ENCODE measurements at places on chromosomes 2 and 18. TPM values are rescaled to one million over a fixed set of nuclear protein-coding genes. Genes with fewer than 3 reads are reported as not detected.

- peaks cover 9% of the 10 kb centered on the region for H3K4me1 ChIP-seq
- no peaks in the 10 kb centered on the region for H3K36me3 ChIP-seq
- no peak overlapping the region for H3K4me3 ChIP-seq
- no peak for DNase-seq
These were observed 134.1 kb upstream of the CXCR4 start for GRCh38 chr2:136251885-136252585.

Gene TMEM200C
- total RNA-seq: not detected

Gene SERPINB2
- total RNA-seq: not detected

GRCh38 chr2:19559596-19560240 is 201.3 kb upstream of the OSR1 start:
- H3K27ac ChIP-seq: no peak overlapping the region
- peaks cover 4% of the 10 kb centered on the region for H3K4me1 ChIP-seq
- H3K27me3 ChIP-seq: peaks cover 12% of the 10 kb centered on the region

GRCh38 chr2:217244815-217245214 is 385.0 kb upstream of the TNP1 start:
- H3K4me3 ChIP-seq: no peak overlapping the region
- no peaks in the 10 kb centered on the region for H3K4me1 ChIP-seq
- peaks cover 7% of the 10 kb centered on the region for H3K27me3 ChIP-seq
- DNase-seq: no peak
- no peak overlapping the region for H3K27ac ChIP-seq

Gene HOXD3
- not detected for total RNA-seq

Gene NEU4
- 0.38 TPM for total RNA-seq

Gene HOXD4
- total RNA-seq: not detected
